M059J (cell line): ENCODE measurements at places on chromosomes 7 and 10. TPM values are rescaled to one million over a fixed set of nuclear protein-coding genes. Genes with fewer than 3 reads are reported as not detected.

The SAP25 gene
- total RNA-seq = not detected in 2 replicates

The SMKR1 gene
- total RNA-seq = 0.37 and 0.89 TPM in 2 replicates

The MICALL2 gene
- total RNA-seq = 5.5 and 11.1 TPM in 2 replicates

The ARHGAP12 gene
- total RNA-seq = 16.5 and 17.4 TPM in 2 replicates

The CHST3 gene
- 12.3 and 22.4 TPM in 2 replicates for total RNA-seq

The FAM241B gene
- 1.9 and 2.8 TPM in 2 replicates for total RNA-seq

The ARF5 gene
- 250 and 256 TPM in 2 replicates for total RNA-seq

The CHAT gene
- not detected in 2 replicates for total RNA-seq

The CDC14C gene
- total RNA-seq = 0.07 and 0.10 TPM in 2 replicates

The WIPF3 gene
- not detected in 2 replicates for total RNA-seq

The ZNF488 gene
- total RNA-seq = 0.62 and 0.79 TPM in 2 replicates

The APBB1IP gene
- 0.37 TPM in 1 of 2 replicates, not detected in the other for total RNA-seq

The CCL26 gene
- 28.4 and 33.9 TPM in 2 replicates for total RNA-seq

The FAM180A gene
- 1.9 and 3.4 TPM in 2 replicates for total RNA-seq

The NRAP gene
- not detected in 2 replicates for total RNA-seq

The GDF2 gene
- not detected in 2 replicates for total RNA-seq

The C10orf143 gene
- 0.05 TPM in 1 of 2 replicates, not detected in the other for total RNA-seq

The FLNC gene
- 60.7 and 150 TPM in 2 replicates for total RNA-seq

The GJD4 gene
- not detected in 2 replicates for total RNA-seq

The COL28A1 gene
- not detected in 2 replicates for total RNA-seq

The MYO3A gene
- total RNA-seq = not detected in 2 replicates

The EBLN1 gene
- total RNA-seq = 0.17 TPM in 1 of 2 replicates, not detected in the other

The LIPJ gene
- not detected in 2 replicates for total RNA-seq

The FAM237B gene
- not detected in 2 replicates for total RNA-seq

The TMEM229A gene
- total RNA-seq = not detected in 2 replicates

The GARIN1A gene
- total RNA-seq = 0.02 and 0.07 TPM in 2 replicates

The ARHGEF35 gene
- not detected in 2 replicates for total RNA-seq

The PSD gene
- total RNA-seq = not detected in 2 replicates

The RNLS gene
- 22.5 and 22.8 TPM in 2 replicates for total RNA-seq

The NUTM2E gene
- 0.05 TPM in 1 of 2 replicates, not detected in the other for total RNA-seq

The ZNF438 gene
- total RNA-seq = 2.5 and 3.4 TPM in 2 replicates

The NXPH1 gene
- total RNA-seq = not detected in 2 replicates

The TRRAP gene
- total RNA-seq = 8.9 and 25.4 TPM in 2 replicates

The KCNH2 gene
- 0.30 and 0.37 TPM in 2 replicates for total RNA-seq

The ANLN gene
- 259 and 285 TPM in 2 replicates for total RNA-seq

The PON3 gene
- total RNA-seq = 0.49 TPM in 1 of 2 replicates, not detected in the other

The COL26A1 gene
- 0.12 TPM in 1 of 2 replicates, not detected in the other for total RNA-seq

The CNPY1 gene
- not detected in 2 replicates for total RNA-seq

The SFTPD gene
- not detected in 2 replicates for total RNA-seq

The ZDHHC6 gene
- 39.0 and 40.1 TPM in 2 replicates for total RNA-seq

The SLC16A9 gene
- 0.07 TPM in 1 of 2 replicates, not detected in the other for total RNA-seq

The DEPP1 gene
- total RNA-seq = 38.0 and 38.8 TPM in 2 replicates

The AKR1B15 gene
- total RNA-seq = 0.57 and 1.6 TPM in 2 replicates

The UNCX gene
- total RNA-seq = not detected in 2 replicates

The RGR gene
- not detected in 2 replicates for total RNA-seq

The COL1A2 gene
- 587 and 961 TPM in 2 replicates for total RNA-seq

The RTKN2 gene
- 7.9 and 8.4 TPM in 2 replicates for total RNA-seq

The PCLO gene
- 24.3 and 27.1 TPM in 2 replicates for total RNA-seq

The MMP21 gene
- total RNA-seq = 0.05 TPM in 1 of 2 replicates, not detected in the other

The SLC39A12 gene
- total RNA-seq = not detected in 2 replicates

The YWHAG gene
- 131 and 133 TPM in 2 replicates for total RNA-seq

The ELN gene
- 26.2 and 65.2 TPM in 2 replicates for total RNA-seq

The ITPRID1 gene
- not detected in 2 replicates for total RNA-seq

The CASP7 gene
- 53.8 and 61.0 TPM in 2 replicates for total RNA-seq

The EIF4EBP2 gene
- total RNA-seq = 33.9 and 46.0 TPM in 2 replicates

The NUDT13 gene
- not detected in 2 replicates for total RNA-seq

The PTPN12 gene
- 41.5 and 59.7 TPM in 2 replicates for total RNA-seq

The PRKCQ gene
- 0.10 TPM in 1 of 2 replicates, not detected in the other for total RNA-seq
